ENCODE measurements at places on chromosomes 2 and 18.

GRCh38 chr2:86783615-86784339, 6.9 kb downstream of the CD8A start:
- no peak for DNase-seq

DNA sequence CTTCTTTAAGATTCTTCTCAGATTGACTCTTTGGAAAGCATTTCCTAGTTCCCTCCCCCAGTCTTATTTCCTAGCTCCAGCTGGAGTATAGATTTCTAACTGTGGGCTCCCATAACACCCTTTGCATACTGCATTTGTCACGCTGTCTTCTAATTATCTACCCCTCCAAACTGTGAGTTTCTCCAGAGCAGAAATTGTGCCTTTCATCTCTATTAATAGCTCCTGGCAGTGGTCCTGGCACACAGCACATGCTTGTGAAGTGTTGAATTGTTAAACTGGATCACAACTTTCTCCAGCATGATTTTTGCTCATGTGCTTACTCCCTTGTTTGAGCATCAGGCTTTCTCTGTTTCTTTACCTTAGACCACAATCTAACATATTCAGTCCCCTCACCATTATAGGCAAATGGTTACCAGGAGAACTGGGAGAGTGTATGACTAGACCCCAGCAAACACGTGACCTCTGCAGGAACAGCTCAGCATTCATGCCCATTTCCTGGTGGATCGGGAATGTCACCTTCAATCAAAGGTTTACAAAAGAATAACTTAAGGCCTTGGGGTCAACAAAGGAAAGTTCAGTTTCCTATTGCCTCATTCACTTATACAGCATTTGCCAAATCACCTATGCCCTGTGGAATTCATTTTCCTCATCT, 175.7 kb upstream of the TANK start:
- DNase-seq: no peak

- DNase-seq: no peak
Measured at GRCh38 chr2:18924886-18925285, 335.5 kb upstream of the NT5C1B start.

- DNase-seq: no peak
Measured at GRCh38 chr2:198044777-198045176, 240.4 kb downstream of the PLCL1 start.

DNA sequence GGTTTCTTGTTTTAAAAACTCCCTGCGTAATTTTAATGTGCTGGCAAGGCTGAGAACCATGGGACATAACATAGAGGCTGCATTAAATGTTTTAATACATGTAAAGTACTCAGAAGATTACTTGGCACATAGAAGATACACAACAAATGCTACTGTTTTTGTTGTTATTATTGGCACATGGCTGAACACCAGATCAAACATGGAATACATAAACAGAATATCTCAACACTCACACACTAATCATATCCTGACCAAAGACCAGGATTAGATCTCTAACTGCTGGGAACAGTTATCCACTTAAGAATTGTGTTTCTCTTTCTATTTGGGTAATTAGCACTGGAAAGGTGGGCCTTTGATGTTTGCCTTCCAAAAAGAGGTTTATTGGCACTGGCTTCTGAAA, 69.3 kb downstream of the KCNE4 start:
- DNase-seq: no peak

DNA sequence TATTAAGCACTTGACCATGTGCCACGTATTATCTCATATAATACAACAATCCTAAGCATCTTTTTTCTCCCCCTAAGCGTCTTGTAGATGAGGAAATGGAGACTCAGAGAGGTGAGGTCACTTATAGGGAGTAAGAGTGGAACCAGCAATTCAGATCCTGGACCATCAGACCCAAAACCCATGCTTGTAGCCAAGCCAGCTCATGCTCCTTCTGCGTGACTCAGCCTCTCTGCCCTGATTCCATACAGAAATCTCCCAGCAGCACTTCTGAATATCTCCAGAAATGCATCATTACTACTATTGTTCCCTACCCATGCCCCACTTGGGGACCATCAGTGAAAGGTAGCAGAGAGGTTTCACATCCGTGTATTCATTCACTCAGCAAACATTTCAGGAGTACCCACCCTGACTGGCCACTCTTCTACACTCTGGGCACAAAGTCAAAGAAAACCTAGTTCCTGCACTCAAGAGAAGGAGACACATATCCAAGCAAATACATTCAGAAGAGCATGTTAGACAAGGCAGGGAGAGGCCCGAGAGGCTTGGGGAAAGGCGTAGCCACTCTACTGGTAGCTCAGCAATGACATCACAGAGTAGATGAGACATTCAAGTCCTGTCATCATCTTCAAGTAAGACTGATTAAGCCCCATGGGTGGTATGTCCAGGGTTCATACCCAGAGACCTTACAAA, 141.9 kb downstream of the MTCL1 start:
- DNase-seq: no peak

- DNase-seq: no peak
Measured at GRCh38 chr2:191206613-191207471, 38.4 kb upstream of the MYO1B start.

- no peak for DNase-seq
Measured at GRCh38 chr18:30106356-30106755, 936.2 kb downstream of the DSC3 start.

DNA sequence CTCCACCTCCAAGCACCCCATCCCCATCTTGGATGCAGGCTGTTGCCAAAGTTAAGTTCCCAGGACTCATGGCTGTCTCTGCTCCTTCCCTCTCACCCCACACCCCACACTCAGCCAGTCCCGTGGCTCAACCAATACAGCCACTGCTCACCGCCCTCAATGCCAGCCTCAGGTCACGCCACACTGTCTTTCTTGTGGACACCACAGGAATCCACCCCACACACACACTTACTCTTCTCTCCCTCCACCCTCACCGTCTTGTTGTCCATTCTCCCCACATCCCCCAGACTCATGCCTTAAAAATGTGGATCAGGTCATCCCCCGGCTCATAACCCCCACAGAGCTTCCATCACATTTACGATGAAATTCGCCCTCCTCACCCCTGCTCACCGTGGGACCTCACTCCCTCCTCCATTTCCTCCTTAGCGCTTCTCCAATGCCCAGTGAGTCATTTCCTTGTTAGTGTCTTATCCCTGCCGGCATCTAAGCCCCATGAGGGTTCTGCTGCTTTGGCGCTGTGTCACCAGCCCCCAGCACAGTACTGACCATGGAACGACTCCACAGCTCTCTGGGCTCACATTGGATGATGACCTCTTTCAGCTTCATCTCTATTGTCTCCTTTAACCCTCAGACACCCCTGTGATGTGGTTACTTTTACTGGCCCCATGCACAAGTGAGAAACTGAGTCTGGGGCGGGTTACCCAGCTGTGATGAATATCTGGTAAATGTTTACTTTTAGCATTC, 13.8 kb downstream of the MLPH start:
- no peak for DNase-seq

DNA sequence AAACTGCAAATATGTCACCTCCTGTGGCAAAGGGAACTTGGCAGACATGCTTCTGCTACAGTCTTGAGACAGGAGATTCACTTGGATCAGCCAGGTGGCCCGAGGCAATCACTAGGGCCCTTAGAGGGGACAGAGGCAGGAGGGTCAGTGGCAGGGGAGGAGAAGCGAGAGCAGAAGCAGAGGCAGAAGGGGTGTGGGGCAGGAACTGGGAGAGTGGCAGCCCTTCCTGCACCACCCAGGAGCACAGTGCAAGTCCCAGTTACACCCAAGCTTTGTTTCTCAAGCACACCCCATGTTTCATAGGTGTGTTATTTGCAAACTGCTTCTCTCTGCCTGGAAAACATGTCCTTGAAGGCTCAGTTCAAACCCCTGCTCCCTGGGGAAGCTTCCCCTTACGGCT, 309.7 kb upstream of the MYT1L start:
- no peak for DNase-seq

GRCh38 chr2:233051241-233052149, 8.6 kb upstream of the INPP5D start:
- DNase-seq: no peak

GRCh38 chr2:214180071-214180470, 230.8 kb upstream of the VWC2L start:
- DNase-seq: no peak

DNA sequence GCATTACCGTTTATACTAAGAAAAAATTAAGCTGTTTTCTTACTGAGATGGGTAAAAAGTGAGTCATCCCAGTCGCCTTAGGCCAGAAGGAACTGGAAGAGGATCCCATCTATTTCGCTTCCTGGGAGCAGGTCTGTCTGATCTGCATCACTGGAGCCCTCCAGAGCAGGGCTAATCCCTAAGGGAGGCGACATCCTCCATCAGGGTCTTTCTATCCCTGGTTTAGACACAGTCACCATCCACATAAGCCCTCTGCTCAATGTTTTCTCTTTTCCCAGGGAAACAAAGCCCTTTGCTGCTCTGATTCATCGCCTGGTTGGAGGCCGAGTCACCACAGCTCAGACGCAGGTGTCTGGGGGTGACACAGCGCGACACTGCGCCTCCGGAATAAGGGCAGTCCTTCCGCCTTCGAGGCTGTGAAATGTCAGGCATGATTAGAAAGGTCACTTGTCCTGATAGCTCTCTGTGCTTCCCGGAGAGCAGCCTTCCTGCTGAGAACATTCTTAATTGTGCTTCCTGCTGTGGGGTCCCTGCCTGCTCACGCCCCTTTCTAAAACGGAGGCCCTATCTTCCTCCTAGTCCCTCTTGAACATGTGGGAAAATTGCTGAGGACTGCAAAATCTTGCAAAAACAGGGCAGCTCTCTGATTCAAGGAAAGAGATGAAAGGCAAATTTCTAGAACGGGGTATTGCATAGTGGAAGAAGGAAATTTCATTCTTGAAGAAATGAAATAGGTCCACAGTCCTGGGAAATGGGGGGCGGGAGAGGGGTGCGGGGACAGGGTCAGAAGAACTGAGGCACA, 56.3 kb downstream of the MARCHF4 start:
- DNase-seq: no peak

- no peak for DNase-seq
Measured at GRCh38 chr2:74655579-74655978, 1.5 kb downstream of the SEMA4F start.

GRCh38 chr2:241584436-241584835, 25.9 kb downstream of the BOK start:
- no peak for DNase-seq

DNA sequence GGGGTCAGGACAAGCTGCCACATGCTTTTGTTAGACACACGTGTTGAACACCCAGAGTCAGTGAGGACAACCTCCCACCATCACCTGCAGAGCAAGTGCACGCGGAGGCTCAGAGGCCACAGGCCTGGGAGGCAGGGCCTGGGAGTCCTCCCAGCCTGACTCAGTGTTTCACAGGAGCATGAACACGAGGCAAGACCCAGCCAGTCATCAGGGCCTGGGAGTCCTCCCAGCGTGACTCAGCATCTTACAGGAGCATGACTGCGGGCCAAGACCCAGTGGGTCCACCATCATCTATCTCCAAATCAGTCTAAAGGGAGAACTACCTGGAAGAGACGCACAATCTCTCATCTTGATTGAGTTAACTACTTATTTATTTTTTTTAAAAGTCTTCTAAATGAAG, 112.6 kb upstream of the PXDN start:
- no peak for DNase-seq

DNA sequence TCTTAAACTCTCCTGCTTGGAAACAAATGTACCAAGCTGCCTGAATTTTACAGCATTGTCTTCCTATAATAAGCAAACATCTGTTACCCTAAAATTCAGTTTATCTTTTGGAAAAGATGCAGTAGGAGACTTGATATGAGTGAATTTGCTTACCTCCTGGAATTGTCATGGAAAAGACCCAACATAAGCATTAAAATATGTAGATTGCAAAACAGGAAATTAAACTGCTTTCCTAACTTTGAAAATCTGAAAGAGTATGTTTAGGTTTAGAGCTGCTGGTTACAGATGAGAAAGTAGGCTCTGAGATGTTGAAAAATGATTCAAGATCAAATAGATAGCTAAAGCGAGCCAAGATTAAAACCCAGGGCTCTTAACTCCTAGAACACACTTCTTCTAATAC, 316.5 kb downstream of the SOX11 start:
- no peak for DNase-seq

DNA sequence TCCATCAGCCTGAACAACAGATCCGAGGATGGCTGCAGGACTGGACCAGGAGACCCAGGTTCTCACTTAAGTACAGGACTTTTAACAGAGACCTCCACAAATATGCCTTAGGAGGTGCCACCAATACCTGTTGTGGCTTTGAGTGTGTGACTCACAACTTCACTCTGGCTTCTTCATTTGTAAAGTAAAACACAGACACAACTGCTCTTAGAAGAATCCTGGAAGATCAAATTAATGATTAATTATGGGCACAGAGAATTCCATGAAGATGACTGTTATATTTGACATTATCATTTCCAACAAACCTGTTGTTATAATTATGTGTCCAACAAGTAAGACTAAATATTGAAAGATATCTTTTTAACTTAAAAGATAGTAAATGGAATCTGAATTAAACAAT, 481.4 kb upstream of the KLHL29 start:
- no peak for DNase-seq

DNA sequence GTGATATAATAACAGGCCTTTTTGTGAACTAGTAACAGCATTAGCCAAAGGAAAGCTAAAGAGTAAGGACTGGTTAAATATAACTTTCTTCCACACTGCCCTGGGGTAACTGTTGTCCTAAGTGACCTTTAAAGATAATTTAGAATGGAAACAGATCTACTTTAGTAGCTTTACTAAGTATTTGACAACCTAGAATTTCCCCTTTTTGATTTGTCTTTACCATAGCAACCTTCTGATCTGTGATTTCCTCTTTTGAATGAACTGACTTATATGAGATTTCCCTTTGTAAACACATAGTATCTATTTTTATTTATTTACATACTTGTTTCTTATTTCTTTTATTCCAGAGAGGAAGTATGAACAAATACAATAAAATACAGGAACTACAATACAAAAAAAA, 10.5 kb upstream of the KLF7 start:
- no peak for DNase-seq
